Activated T-cell treated with anti-CD3 and anti-CD28 coated beads for 4 hours (primary cell): ENCODE measurements at places on chromosomes 5 and 9.

- DNase-seq, result no peak
Observed at GRCh38 chr9:107737987-107738743, 248.6 kb upstream of the KLF4 start.

- DNase-seq, result no peak
Observed at GRCh38 chr5:152137063-152137462, 212.4 kb upstream of the GLRA1 start.

GRCh38 chr5:39131210-39132127 lies 57.3 kb upstream of the RICTOR start:
- no peak for DNase-seq

GRCh38 chr5:171538681-171539080 lies 119.2 kb downstream of the FGF18 start:
- DNase-seq, result no peak

DNA sequence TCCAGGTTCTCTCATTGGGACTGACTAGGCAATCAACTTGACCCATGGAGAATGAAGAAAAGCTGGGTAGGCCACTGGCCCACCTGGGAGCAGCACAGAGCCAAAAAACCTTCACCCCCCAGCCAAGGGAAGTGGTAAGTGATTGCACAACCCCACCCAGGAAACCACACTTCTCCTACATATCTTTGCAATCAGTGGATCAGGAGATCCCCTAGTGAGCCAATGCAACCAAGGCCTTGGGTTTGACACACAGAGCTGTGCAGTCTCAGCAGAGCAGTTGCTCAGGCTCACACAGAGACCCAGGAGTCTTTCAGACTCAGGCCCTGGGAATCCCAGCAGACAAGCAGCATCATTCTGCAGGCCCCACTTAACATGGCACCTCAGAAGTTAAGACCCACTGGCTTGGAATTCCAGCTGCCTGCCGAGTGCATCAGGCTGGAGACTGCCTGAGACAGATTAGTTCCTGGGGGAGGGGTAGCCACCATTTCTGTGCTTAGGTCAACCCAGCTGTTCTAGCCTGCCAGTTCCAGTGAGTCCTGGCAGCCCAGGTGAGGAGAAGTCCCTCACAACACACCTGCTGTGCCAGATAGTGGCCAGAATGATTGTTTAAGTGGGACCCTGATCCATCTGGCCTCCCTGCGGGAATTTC lies 136.4 kb downstream of the SAXO1 start:
- no peak for DNase-seq

DNA sequence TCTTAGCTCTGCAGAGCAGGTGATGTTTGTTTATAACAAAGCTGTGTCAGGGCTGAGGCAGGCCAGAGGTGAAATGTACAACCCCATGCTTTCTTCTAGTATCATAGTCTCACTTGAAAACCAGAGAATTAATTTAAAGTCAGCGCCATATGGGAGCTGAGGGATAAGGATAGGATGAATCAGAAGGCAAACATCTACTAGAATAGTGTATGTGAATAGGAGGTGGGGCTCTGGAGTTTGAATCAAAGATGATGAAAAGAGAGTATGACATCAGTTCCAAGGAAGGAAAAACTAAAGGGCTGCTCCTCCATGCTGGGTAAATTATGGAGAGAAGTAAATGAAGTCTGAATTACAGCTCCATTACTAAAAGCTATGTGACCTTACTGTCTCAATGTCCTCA lies 441.5 kb downstream of the RASEF start:
- no peak for DNase-seq

DNA sequence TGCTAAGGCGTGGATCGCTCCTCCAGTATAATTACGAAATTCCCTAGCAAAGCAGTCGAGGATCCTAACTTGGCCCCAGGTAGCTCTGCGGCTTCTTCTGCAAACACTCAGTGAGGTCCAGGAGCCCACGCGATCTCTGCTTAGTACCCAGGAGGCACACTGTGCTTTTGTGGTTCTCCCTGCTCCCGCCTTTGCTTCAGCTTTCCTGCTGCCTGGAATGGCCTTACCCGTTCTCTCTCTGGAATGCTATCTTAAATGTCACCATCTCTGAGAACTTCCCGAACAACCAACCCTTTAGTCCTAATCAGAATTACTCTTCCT lies 639 bp downstream of the INVS start:
- no peak for DNase-seq

DNA sequence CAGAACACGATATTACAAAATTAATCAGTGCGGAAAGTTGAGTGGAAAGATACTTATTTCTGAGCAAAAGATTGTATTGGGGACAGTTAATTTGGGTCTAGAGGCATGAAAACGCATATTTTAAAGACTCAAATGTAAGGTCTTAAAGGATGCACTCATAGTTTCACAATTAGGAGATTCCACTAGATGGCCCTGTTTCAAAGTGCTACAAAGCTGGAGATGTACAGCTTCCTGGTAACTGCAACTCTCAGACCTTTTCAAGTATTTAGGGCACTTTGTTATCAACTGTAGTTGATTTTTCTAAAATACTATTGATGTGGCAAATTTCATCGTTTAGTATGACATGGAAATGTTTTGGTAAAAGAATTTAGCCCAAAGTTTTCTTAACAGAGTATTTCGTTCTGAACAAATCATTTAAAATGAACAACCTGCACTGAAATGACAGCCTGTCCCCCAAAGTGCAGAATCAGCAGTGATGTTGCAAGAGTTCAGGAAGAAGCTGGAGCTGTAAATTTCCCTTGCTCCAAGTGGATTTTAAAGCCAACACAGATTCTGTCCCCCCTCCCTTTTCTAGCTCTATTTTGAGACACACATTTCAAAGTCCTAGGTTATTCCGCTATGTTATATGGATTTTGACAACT lies 16.2 kb upstream of the NDUFB6 start:
- DNase-seq, result no peak

- no peak for DNase-seq
Observed at GRCh38 chr5:77266291-77266690, 55.8 kb downstream of the PDE8B start.

GRCh38 chr9:29044959-29045358 lies 1471.7 kb upstream of the C9orf72 start:
- DNase-seq, result no peak

DNA sequence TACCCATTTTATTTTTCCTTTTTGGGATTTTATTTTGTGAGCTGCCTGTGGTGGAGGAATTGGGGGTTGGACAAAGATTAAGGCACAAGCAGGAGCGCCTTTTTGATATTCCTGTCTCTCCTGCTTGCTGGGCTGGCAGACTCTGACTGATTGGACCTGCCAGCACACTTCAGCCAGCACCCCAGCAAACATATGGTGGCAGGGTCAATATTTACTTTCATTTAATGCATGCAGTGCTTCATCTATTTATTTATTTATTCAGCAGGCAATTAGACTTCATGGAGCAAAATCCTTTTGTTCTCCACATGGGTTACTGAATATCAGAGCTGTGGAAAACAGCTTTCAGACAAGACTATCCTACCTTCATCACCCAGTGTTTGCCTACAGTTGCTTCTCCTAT lies 48.4 kb upstream of the EPB41L4A start:
- DNase-seq, result no peak

DNA sequence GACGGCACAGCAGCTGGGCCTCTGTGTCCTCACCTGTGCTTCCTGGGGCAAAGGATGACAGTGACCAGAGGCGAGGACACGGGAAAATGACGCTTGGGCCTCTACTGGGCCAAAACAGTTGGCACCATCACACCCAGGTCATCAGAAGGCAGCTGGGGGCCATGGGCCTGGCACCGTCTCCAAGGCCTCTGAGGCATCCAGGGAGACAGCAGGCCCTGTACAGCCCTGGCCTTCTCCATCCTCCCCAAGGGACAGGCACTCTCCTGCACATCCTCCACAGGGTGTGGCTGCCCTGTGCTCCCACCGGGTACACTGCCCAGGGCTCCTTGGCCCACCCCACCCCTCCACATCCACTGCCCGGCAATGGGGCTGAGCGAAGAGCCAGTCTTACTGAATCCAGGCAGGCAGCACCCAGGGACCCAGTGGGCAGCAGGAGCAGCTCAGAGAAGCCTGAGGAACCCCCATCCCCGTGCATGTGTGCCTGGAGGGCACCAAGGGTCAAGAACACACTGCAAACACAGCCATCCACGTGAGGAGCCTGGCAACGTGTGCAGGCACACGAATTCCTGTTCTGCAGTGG lies 4.0 kb downstream of the LPCAT1 start:
- DNase-seq, result no peak

DNA sequence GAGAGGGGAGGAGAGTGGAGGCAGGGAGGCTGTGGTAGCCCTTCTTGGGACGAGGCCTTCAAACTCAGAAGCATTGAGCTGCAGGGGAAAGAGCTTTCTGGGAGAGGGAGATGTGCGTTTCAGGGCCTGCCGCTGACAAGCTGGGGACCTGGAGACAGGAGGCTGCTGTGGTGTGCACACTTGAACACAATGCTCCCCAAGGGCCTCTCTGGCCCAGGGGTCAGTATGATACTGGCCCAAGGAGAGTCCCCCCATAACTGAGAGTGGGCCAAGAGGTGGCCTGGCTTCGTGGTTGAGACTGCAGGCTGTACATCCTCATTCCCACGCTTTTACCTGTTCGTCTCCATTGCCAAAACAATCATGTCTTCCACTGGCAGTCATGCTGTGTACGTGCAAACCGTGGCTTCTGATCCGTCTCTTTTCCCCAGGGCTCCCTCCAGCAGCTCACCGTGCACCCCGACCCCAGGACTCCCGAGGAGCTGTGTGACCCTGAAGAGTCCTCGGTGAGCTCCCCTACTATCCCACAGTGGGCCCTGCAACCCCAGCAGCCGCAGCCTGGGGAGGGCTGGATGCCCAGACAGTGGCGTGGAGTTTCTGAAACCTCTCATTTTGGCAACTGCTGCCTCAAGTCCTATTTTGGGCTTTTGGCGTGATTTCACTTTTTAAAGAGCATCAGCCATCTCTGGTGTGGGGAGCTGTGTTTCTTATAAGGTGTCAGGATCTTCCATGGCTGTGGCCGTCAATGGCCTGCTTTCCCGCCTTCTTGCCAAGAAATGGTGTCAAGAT lies 43.4 kb downstream of the COL15A1 start:
- no peak for DNase-seq

DNA sequence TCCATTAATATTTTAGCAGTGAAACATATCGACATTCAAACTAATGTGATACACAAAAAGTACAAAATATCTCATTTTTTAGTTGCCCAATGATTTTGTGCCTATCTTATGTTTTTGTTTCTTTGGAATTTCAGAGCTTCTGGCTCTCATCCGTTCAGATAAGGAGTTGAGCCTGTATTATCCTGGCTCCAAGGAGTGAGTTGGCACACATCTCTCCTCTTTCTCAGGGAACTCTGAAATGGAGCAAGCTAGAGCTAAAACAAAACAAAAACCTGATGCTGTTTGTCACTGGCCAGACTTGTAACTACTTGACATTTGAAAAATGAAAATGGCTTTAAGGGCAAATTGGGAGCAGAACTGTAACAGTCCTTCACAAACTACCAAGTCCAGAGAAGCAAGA lies 131.3 kb upstream of the SLC28A3 start:
- no peak for DNase-seq

- DNase-seq, result no peak
Observed at GRCh38 chr9:108235609-108236008, 620.2 kb downstream of the ACTL7B start.

DNA sequence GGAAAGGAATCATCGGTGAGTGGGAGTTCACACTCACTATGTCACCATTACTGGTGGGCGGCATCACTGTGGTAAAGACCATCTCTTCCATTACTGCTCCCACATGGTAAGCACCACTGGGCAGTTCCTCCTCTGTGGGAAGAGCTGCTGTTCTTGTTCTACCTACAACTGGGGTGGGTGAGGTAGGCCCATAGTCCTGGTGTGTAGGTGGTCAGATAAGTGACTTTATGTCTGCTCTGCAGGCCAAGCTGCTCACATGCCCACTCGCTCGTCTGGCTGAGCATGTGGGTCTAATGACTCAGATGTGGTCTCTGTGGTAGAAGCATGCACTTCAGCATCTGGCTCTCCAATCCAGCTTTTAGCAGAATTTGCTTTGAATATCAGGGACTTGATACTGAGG lies 82.9 kb downstream of the TMEM215 start:
- no peak for DNase-seq

GRCh38 chr9:129250786-129251185 lies 72.7 kb upstream of the IER5L start:
- DNase-seq, result no peak

GRCh38 chr9:133080161-133080560 lies 18.4 kb downstream of the CEL start:
- no peak for DNase-seq

- DNase-seq, result no peak
Observed at GRCh38 chr5:78776637-78777036, 128.1 kb upstream of the LHFPL2 start.

DNA sequence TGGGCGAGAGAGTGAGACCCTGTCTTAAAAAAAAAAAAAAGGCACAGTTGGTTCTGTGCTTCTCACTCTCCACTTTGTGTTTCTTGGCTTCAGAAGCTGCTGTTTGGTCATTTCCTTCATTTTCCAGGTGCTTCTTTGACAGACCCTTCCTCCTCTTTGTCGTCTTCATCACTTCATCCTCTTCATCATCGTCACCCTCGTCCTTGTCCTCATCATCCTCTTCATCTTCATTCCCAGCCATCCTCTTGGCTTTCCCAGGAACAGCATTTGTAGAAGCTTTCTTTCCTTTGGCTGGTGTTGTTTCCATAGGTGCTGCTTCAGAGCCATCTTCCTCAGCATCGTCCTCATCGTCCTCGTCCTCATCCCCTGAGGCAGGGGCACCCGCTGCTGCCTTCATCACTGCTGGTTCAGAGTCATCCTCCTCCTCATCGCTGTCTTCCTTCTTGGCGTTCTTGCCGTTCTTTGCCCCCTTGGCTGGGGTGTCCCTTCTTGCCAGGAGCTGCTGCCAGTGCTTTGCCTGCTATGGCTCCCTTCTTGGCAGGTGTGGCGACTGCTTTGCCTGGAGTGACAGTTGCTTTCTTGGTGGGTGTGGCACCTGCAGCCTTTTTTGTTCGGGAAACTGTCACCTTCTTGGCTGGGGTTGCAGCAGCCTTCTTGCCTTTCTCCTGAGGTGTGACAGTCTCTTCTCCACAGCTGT lies 7.1 kb downstream of the RABL6 start:
- DNase-seq, result no peak

GRCh38 chr5:7676455-7676854 lies 174.5 kb downstream of the CFAP90 start:
- DNase-seq, result no peak

GRCh38 chr5:154369682-154370081 lies 76.1 kb upstream of the SAP30L start:
- DNase-seq, result no peak

- DNase-seq, result no peak
Observed at GRCh38 chr9:90822866-90823265, 21.2 kb downstream of the SYK start.
